ENCODE measurements at places on chromosomes 6 and 20.
A peak's percentile ranks its signal among the peaks of the same experiment; 100 is the strongest.

DNA sequence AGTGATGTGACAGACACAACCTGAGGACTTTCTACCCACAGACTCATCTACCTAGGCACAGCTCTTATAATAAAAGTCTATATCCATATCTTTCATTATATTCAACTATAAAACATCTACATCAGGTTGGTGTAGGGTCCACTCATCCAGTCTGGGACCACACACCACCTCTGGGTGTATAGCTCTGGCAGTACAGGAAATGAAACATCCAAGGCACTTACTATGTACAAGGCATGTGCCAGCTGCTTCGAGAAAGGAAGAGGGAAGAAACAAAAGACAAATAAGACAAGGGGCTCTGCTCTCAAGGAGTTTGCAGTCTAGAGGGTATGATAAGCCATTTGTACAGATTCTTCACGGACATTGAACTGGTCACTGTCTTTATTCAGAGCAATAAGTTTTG, 18.6 kb downstream of the KIF13A start:
- no peaks in the 10 kb centered on the region for H3K36me3 ChIP-seq
- no peak overlapping the region for H3K4me3 ChIP-seq
- DNase-seq, result no peak
- peaks cover 30% of the 10 kb centered on the region for H3K4me1 ChIP-seq

DNA sequence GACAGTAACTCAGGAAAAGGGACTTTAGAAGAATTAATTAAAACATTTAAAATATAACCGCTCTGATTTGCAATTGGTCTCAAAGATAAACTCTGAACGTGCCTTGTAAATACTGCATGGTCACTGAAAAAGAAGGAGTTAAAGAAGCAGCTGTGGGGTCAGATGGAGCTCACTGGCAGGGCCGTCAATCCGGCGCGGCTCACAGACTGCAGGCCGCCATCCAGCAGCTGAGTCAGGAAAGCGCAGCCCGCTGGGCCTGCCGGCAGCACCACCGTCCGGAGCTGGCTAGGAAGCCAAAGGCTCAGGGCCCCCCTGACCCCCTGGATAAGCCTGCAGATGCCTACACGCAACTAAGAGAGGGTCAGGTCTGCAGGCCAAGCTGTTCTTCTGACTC, 54.2 kb upstream of the FRMD1 start:
- no peak overlapping the region for H3K27ac ChIP-seq
- DNase-seq, result no peak
- no peak overlapping the region for H3K4me3 ChIP-seq
- H3K36me3 ChIP-seq, result no peaks in the 10 kb centered on the region
- H3K27me3 ChIP-seq, result no peaks in the 10 kb centered on the region
- H3K4me1 ChIP-seq, result peaks cover 11% of the 10 kb centered on the region

DNA sequence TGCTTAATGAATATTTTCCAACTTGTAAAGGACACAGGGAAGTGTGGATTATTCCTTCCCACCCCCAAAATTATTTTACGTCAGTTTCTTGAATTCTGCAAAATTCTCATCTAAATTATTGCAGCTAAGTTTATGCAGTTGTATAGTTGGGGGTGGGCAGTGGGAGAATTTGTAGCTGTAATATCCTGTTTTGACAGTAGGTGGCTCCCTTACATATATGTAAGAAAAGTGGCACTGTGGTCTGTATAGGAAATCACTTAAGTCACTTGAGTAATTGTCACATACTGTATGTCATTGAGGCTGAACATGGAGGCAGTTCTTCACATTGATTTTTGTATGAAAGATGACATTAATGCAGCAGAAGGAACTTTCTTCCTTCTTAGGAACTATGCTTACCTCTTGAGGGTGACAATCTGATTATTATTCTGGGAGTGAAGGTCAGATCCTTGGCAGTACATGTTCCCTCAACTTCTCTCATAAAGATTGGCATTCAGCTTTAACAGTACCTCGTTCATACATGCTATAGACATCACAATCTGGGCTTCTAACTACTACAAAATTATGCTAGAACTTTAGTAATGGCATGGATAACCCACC, 14.6 kb upstream of the CFAP206 start:
- H3K4me1 ChIP-seq, result no peaks in the 10 kb centered on the region
- H3K27ac ChIP-seq, result no peak overlapping the region
- no peaks in the 10 kb centered on the region for H3K36me3 ChIP-seq
- peak; percentile 86 for DNase-seq
- H3K4me3 ChIP-seq, result no peak overlapping the region

GRCh38 chr6:18681832-18682503, 294.8 kb downstream of the RNF144B start:
- no peaks in the 10 kb centered on the region for H3K36me3 ChIP-seq
- no peak overlapping the region for H3K27ac ChIP-seq
- DNase-seq, result no peak
- H3K27me3 ChIP-seq, result no peaks in the 10 kb centered on the region
- H3K4me3 ChIP-seq, result no peak overlapping the region
